ENCODE measurements at places on chromosomes 5 and 9.
A peak's percentile ranks its signal among the peaks of the same experiment; 100 is the strongest.

GRCh38 chr9:135251331-135251761 is 163.9 kb downstream of the OLFM1 start:
- DNase-seq, result no peak

- peak; percentile 59 for DNase-seq
Measured at GRCh38 chr9:36166168-36166927, 2.8 kb upstream of the CCIN start.

DNA sequence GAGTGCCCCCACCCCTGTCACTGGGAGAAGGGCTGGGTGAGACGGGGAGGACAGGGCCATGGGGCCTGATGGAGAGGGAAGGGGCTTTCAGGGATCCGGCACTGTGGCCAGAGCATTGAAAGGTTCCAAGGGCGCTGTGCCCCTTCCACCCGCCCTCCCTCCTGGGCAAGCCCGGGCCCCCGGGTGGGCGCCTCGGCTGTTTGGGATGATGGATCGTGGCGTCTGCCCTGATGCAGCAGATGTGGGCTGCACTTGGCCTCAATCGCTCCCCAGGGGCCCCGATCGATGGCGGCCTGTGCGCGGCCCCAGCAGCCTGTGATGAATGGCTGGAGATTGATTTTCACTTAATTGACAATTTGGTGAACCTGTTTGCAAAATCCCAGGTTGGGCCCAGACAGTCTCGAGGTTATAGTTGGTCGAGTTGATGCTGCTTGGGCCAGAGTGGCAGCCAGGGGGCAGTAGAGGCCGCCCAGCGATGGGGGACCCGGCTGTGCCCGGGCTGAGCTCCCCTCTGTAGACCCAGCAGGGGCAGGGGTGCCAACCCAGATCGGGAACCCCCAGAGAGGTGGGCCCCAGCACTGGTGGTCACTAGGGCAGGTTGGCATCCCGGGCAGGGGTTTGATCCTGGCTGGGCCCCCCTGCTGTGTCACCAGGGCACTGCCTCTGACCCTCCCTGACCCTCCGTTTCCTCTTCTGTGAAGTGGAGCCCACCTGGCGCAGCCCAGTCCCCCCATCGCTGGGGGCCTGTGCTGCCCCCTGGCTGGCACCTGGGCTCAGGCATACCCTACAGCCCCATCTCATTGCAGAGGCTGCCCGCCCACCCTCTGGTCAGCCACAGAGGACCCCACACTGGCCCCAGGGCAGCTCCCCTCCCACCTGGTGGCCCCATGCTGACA is 34.7 kb downstream of the LHX3 start:
- no peak for DNase-seq

- no peak for DNase-seq
Measured at GRCh38 chr5:152568016-152568415, 162.9 kb upstream of the NMUR2 start.

DNA sequence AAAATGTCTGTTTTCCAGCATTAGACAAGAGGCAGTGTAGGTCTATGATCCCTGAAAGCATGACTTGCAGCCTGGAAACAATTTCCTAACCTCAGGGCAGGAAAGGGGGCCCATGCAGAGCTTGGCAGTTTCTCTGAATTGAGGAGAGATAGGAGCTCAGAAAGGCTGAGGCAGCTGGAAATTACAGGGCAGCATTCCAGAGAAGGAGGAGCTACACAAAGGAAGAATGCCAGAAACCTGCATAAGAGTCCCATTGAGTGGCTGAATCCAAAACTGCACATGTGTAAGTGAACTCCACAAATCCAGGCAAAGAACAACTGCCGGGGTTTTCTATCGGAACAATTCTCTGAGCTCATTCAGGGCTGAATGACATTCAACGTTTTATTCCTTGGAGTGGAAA is 346.8 kb downstream of the PIK3R1 start:
- DNase-seq, result no peak

- no peak for DNase-seq
Measured at GRCh38 chr5:161851691-161852299, 3.9 kb downstream of the GABRA1 start.

DNA sequence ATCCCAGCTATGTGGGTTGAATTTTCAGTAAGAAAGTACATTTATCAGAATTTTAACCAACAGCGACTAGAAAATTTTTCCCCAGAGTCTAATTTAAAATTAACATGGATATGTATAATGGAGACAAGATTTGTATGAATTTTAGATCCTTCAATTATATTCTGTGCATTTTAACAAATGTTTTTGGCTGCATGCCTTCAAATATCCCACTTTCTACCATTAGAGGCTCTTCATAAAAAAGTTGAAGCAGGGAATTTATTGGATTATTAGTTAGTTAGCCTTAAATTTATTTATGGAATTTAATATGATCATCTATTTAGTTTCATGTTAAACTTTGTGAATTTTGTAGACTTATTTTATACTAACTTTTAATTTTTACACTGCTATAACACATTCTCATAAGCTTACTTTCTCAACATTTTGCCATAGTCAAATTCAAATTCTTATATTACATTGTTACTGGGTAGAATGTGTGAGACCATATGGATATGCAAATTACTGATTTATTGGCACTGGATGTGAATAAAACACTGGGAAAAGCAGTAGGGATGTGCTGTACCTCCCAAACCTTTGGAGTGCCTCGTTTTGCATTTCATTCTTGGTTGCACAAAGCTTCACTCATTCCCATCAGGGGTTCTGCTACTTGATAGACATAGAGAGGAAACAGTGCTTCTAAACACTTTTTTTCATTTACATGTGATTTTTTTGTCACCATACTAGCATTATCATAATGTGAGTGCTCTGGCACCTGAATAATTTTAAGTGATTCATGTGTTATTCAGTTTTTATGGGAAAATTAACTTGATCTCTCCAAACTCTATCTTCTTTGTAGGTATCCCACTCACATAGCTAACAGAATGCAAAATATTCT is 491.8 kb upstream of the COX7C start:
- peak; percentile 45 for DNase-seq

GRCh38 chr9:82789155-82789824 is 273.7 kb downstream of the RASEF start:
- no peak for DNase-seq

DNA sequence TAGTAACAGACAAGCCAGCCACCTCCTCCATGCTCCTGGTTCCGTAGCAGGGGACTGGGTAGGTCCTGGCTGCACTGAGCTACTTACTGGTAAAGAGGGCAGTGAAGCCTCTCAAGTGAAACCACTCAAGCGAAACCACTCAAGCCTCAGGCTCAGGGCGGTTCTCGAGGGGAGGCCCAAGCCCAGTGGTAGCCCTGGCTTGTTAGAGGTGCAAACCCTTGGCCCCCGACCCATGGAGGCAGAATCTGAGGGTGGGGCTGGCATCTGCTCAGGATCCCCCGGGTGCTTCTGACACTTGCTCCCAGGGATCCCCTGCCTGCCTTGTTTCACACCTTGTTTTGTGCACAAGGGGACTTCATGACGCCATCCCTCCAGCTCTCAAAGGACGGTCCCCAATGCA is 76.5 kb upstream of the OLFM1 start:
- no peak for DNase-seq

- DNase-seq, result peak; percentile 58
Measured at GRCh38 chr5:146124580-146124979, 19.2 kb upstream of the PLAC8L1 start.

- DNase-seq, result no peak
Measured at GRCh38 chr5:142222866-142223558, 101.8 kb downstream of the SPRY4 start.

- no peak for DNase-seq
Measured at GRCh38 chr5:74122979-74123590, 497.1 kb downstream of the ARHGEF28 start.

Data from NCI-H526 treated with DMSO at 0.1 percent for 48 hours (cell line).